ENCODE measurements at places on chromosomes 16 and 17.

- no peak for DNase-seq
Observed at GRCh38 chr16:64116151-64116550, 1005.7 kb downstream of the CDH11 start.

DNA sequence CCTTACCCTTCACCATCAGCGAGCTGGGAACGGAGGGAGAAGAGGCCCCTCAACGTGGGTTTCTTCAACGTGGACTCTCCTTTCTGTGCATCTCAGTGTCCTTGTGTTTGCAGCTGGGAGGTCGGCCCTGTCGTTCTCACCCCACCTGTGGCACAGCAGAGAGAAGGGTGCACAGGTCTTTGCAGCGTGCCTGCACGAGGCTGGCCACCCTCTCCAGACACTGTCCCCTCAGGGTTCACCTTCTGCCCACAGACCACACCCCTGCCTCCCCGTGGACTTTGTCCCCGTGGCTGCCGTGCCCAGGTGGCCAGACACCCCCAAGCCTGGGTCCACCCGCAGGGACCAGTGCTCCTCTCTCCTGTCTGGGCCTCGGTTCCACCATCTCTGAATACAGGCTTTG, 7.3 kb upstream of the WDR45B start:
- DNase-seq = no peak

DNA sequence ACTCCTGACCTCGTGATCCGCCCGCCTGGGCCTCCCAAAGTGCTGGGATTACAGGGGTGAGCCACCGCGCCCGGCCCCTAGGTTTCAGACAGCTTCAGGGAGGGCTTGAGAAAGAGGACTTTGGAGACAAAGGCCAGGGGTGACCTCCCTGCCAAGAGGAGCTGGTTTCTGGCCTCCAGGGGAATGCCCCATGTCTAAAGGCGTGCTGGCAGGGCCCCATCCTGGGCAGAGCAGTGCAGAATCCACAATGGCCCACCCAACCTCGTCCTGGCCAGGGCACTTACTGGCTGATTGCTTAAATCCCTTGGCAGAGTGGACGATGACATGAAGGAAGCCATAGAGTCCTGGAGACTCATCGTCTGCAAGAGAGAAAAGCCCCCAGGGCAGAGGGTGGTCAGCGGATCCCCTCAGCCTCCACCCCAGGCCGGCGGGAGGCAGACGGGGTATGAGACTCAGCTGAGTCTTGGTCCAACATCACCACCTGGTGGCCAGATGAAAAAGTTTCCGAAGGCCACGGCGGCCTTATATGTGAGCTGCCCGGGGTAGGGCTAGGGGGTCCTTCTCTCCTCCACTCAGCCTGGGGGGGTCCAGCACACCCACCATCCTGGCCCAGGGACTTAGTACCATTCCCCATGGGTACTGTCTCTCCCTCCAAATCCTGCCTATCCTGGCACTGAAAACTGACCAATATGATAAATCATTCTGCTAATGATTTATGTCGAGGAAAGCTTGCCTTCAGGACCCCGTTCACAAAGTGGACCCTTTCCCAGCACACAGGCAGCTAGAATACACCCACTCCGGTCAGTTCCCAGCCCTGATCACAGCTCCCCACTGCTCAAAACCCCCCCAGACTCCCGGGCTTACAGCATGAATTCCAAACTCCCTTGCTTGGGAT, 59.1 kb downstream of the TIMM22 start:
- DNase-seq = no peak

DNA sequence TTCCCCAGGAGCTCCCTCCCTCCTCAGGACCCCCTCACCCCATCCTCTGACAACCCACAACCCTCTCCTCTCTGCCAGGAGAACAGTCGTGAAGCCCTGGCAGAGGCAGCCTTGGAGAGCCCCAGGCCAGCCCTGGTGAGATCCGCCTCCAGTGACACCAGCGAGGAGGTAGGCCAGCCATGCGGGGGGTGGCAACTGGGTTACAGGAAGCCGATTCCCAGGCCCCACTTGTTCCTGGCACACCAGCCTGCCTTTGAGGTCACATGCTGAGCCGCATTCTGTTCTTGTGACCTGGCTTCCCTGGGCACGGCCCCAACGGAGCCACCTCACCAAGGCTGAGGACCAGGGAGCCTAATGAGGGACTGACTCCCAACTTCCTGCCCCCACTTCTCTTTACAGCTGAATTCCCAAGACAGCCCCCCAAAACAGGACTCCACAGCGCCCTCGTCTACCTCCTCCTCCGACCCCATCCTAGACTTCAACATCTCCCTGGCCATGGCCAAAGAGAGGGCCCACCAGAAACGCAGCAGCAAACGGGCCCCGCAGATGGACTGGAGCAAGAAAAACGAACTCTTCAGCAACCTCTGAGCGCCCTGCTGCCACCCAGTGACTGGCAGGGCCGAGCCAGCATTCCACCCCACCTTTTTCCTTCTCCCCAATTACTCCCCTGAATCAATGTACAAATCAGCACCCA, 7.9 kb downstream of the NAT9 start:
- DNase-seq = no peak

DNA sequence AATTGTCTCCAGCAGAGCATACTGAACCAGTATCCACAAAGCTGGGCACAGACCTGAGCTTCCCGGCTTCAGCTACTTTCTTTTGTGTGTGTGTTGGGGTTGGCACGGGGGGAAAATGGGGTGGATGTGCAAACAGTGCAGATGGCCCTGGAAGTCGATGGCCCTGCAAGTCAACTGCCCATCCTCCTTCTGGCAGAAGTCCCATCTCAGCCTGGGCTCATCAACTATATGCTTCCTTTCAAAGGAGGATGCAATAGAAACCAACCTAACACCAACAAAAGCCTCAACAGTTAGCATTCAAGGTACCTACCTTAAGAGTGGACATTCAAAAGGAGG, 55.7 kb downstream of the SOX9 start:
- DNase-seq = no peak

GRCh38 chr17:77223642-77224420, 83.1 kb downstream of the SEC14L1 start:
- DNase-seq = no peak

GRCh38 chr16:63326736-63327339, 1290.6 kb upstream of the CDH8 start:
- DNase-seq = no peak

- DNase-seq = no peak
Observed at GRCh38 chr17:47993031-47993564, 22.2 kb downstream of the CDK5RAP3 start.
